ENCODE measurements at places on chromosomes 2 and 18. TPM values are rescaled to one million over a fixed set of nuclear protein-coding genes. Genes with fewer than 3 reads are reported as not detected.
A peak's percentile ranks its signal among the peaks of the same experiment; 100 is the strongest.

The GCFC2 gene
- total RNA-seq: 14.9 TPM

GRCh38 chr2:212940816-212941215 lies 210.6 kb downstream of the IKZF2 start:
- no peaks in the 10 kb centered on the region for H3K27me3 ChIP-seq
- H3K36me3 ChIP-seq: no peaks in the 10 kb centered on the region
- DNase-seq: no peak
- peaks cover 18% of the 10 kb centered on the region for H3K4me1 ChIP-seq
- H3K4me3 ChIP-seq: no peak overlapping the region

DNA sequence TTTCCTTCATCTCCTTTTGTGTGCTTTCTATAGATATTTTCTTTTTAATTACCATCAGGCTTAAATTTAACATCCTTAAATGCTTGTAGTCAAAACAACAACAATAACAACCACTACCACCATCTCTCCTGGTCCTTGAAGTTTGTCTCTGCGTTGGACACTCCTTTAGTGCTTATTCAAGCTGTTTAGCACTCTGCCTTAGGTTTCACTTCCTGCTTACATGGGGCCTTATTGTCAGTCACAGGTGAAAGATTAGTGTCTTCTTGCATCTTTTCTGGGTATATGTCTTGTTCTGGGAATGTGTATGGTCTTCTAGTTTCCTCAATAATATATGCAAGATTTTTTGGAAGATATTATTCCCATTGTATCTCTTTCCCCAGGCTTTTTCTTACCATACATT lies 240.1 kb upstream of the NXPH2 start:
- no peaks in the 10 kb centered on the region for H3K4me1 ChIP-seq
- H3K27me3 ChIP-seq: no peaks in the 10 kb centered on the region
- no peak for DNase-seq

The FZD7 gene
- 31.3 TPM for total RNA-seq

GRCh38 chr2:22893761-22894517 lies 491.0 kb upstream of the KLHL29 start:
- DNase-seq: no peak
- H3K4me1 ChIP-seq: no peaks in the 10 kb centered on the region
- no peaks in the 10 kb centered on the region for H3K27me3 ChIP-seq

- no peaks in the 10 kb centered on the region for H3K4me1 ChIP-seq
- no peak overlapping the region for H3K27ac ChIP-seq
- no peak for DNase-seq
- H3K4me3 ChIP-seq: no peak overlapping the region
- no peaks in the 10 kb centered on the region for H3K36me3 ChIP-seq
Measured at GRCh38 chr2:53177327-53177726, 590.3 kb upstream of the CHAC2 start.

The TSPYL6 gene
- not detected for total RNA-seq

DNA sequence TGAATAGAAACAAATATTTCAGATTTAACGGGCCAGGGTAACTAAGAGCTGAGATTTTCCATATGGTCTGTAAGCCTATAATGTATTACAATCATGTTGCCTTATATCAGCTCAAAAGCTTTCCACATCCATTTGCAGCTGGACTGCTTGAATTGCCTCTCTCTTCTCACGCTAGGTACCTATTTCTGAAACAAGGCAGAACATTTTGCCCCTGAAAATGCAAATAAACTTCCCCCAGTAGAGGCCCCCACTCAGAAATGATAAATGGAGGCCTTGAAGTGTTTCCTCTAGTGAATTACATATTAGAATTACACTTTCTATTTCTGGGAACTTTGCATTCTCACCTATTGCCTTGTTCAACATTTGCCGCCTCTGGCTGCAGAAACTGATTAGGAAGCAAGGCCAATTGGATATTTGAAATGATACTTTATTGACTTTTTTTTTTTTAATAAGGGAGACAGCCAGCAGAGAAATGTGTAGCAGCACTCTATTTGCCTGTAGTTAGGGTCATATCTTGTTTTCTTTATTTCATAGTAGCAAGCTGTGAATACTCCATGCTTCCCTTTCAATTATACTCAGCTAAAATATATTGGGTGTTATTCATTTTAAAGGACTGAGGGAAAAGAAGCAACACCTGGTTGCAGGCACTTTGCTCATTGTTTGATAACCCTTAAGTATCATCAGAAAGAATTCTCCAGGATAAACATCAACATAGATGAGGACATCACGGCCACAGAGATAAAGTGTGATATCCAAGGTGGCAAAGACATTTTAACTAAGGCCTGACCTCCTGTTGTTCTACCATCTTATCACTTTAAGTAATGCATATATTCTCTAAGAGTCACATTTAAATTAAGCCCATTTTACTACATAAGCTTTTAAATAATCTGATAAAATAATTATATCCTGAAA lies 505.5 kb downstream of the LRRTM4 start:
- H3K27me3 ChIP-seq: no peaks in the 10 kb centered on the region
- no peak overlapping the region for H3K27ac ChIP-seq

The RMND5A gene
- total RNA-seq: 84.8 TPM

DNA sequence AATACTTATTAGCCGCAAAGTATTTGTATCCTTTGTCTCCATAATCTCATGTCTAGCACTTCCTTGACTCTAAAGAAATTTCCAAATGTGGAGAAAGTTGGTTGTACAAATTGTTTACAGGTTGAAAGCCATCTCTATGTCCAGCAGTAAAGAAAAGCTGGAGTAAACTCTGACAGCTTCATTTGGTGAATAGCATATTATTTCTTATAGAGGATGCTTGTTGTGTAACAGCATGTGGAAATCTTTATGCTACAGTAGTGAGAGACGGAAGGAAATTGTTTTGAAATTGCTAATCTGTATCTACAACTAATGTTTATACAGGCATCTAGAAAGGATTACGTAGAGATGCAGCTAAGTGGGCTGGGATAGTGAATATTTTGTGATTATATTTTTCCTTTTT lies 78.5 kb downstream of the UGGT1 start:
- H3K4me3 ChIP-seq: no peak overlapping the region
- DNase-seq: no peak
- H3K36me3 ChIP-seq: peaks cover 79% of the 10 kb centered on the region
- H3K4me1 ChIP-seq: no peaks in the 10 kb centered on the region
- H3K27ac ChIP-seq: no peak overlapping the region

DNA sequence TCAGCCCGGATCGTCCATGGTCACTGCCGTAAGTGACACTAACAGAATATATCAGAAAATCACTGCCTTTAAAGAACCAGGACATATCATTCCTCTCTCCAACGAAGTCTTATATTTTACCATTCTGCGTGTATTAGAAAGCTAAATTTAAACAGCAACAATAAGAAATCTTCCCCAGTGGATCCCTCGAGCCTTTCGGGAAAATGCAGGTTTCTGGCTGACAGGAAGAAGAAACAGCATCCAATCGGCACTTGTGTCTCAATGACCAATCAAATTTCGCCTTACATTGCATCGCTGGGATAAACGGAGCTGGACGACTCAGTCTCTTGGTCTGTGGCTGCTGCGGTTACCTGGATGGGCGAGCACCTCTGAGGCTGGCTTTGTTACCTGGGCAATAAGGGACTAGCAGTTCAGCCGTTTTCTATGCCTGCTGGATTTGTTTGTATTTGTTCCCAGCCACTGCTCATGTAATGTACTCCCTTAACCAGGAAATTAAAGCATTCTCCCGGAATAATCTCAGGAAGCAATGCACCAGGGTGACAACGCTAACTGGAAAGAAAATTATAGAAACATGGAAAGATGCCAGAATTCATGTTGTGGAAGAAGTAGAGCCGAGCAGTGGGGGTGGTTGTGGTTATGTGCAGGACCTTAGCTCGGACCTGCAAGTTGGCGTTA lies at the start of gene DUSP19:
DUSP19 (plus strand) TSS at position 284 of the 675 bp plus-strand sequence; CDS start at position 471, 187 bp downstream.
- H3K36me3 ChIP-seq: no peaks in the 10 kb centered on the region
- H3K4me1 ChIP-seq: peaks cover 14% of the 10 kb centered on the region
- peak within 1 kb of the TSS; percentile 84 for H3K27ac ChIP-seq
- H3K27me3 ChIP-seq: no peaks in the 10 kb centered on the region
- peak; percentile 93 for DNase-seq
- H3K4me3 ChIP-seq: peak within 1 kb of the TSS; percentile 81
